NCI-H1930 (cell line): ENCODE measurements at places on chromosomes 3 and 15.

GRCh38 chr15:51004103-51004551 lies 90.6 kb downstream of the TNFAIP8L3 start:
- DNase-seq: no peak

DNA sequence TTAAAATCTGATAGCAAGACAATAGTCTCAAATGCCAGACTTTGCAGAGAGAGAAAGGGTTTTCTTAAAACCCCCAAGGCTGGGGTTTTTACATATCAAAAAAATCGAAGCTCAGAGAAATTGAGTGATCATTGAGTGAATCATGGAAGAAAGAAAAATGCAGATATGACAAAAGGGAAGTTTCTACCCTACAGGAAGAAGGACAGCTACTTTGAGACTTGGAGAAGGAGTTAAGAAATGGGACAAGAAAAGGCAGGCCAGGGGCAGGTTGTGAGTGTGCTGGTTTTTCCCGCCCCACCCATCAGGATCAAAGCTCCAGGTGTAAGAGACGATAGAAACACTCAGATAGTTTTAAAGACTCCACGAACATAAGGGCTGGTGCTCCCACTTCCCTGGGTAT lies 18.6 kb downstream of the TMEM158 start:
- DNase-seq: no peak

GRCh38 chr15:73375755-73376305 lies 7.1 kb upstream of the HCN4 start:
- DNase-seq: no peak

DNA sequence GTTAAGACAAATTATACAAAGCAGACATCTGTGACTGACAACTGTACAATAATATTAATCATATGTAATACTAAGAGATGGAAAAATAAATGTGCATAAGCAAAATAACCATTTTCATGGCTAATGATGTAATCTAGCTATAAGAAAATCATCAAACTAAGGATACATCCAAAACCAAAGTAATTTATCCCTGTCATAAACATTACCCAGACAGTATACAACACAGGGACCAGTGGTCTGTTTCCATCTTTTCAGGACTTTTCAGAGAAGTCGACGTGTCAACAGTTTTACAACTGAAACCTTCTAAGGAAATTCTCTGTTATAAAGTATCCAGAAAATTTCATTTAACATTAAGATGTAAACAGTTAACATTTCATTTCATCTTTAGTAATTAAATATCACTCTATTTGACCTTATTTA lies 11.0 kb downstream of the THBS1 start:
- no peak for DNase-seq

- no peak for DNase-seq
These were observed 57.7 kb downstream of the GASK1A start for GRCh38 chr3:43036621-43037423.

- no peak for DNase-seq
These were observed 5.3 kb downstream of the MYZAP start for GRCh38 chr15:57596978-57597377.

DNA sequence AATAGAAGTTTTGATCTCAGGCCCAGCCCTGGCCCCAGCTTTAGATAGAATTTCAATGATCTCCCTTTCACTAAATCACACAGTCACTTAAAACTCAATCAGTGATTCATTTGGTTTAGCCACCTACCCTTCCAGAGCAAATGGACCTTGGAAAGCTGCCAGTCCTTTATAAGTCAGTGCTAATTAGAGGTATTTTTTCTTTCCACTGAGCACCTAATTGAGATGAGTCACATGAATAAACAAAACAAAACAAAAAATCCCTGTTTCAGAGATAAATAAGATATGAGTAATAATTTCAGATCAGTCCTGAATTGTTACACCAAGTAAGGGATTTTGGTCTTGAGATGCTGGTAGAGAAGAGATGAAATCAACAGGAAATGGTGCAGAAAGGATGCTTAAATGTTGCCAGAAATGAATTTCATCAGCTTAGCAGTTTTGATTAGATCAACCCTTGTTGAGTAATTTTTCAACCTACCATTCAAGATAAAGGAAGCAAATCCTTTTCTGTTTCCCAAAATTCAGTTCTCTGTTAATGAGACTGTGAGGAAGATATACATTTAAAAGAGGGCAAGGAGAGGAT lies 352.0 kb upstream of the COL8A1 start:
- no peak for DNase-seq

DNA sequence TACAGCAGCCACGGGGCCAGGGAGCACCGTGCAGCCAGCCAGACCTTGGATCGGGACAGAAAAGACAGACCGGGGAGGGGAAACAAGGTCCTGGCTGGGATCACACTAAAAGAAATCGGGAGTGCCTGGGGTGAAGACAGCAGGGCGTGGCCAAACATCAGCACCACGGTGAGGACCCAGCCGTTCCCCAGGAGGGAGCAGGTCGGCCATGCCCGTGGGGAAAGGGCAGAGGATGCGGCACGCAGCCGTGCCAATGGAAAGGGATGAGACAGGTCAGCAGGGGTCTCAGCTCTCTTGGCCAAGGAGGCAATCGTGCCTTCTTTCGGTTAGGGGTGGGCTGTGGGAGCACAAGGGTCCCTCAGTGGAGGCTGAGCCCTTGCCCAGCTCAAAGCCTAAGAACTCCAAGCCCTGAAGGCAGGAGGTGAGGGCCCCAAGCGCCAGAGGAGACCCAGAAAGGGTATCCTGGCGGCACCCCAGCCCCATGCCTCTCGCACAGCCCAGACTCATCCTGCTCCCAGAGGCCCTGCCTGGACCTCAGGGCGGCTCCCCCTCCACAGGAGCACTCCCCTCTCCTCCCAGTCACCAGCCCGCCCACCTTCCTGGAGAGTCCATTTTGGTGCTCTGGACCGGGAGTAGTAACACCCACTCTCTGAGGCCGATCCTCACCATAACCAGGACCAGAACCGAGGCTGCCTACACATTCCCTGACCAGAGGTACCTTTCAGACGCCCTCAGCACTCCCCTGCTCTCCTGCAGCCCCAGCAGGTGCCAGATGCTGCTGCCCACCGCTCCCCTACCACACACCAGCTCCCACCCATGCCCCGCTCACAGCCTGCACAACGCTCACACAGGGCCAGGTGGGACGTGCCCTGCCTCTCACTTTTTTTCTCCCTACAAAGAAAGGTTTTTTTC lies 23.2 kb upstream of the OCA2 start:
- DNase-seq: no peak

GRCh38 chr3:156352728-156353127 lies 202.2 kb downstream of the SSR3 start:
- no peak for DNase-seq

DNA sequence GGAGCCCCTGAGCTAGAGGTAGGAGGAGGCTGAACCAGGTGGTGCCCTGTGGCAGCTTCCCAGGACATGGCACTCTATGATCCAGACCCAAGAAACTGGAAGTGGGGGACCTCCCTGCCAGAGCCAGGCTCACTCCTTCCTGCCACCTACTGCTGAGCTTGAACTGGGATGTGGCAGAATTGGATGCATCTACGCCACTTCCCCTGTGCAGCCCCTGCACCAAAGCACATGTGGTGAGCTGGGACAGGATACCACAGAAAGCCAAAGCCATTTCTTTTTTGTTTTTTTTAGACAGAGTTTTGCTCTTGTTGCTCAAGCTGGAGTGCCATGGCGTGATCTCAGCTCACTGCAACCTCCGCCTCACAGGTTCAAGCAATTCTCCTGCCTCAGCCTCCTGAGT lies 518.0 kb upstream of the PPP2R3A start:
- DNase-seq: no peak
